ENCODE measurements at places on chromosomes 13 and 19. TPM values are rescaled to one million over a fixed set of nuclear protein-coding genes. Genes with fewer than 3 reads are reported as not detected.

DNA sequence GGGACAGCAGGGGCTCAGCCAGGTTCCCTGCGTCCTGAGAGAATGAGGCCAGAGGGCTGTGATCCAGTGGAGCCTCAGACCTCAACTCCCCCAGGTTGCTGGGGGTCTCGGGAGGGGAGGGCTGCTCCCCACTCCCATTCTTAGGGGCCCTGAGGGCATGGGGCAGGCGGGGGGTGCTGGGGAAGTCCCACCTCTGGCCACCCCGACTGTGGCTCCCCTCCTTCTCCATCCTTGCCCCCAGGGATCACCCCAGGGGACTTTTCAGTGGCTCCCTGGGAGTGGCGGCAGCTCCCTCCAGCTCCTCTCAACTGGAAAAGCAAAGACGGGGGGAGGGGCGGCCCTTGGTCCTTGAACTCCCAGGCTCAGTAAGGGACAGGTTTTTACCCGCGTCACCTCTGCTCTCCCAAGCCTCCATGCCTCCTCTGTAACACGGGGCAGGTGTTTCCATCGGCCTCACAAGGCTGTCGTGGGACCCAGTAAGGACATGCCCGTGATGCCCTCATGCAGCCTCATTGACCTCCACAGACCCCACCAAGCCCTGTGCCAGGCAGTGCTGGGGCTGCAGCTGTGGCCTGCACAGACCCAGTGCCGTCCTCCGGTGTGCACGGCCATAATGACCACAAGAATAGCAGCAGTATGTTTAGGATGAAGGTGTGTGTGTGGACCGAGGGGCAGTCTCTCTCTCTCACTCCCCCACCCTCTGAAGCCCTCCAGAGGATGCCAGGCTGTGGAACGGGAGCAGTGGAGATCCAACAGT lies 11.6 kb upstream of the TOMM40 start:
- DNase-seq = no peak

The SHISA7 gene
- total RNA-seq = not detected

The MBD3L3 gene
- not detected for total RNA-seq

DNA sequence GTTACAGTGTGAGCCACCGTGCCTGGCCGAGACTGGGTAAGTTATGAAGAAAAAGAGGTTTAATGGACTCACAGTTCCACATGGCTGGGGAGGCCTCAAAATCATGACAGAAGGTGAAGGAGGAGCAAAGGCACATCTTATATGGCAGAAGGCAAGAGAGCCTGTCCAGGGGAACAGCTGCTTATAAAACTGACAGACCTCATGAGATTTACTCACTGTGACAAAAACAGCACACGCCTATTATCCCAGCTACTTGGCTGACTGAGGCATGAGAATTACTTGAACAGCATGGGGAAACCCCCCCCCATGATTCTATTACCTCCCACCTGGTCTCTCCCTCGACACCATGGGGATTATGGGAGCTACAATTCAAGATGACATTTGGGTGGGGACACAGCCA lies 23.4 kb upstream of the ZNF561 start:
- no peak for DNase-seq

DNA sequence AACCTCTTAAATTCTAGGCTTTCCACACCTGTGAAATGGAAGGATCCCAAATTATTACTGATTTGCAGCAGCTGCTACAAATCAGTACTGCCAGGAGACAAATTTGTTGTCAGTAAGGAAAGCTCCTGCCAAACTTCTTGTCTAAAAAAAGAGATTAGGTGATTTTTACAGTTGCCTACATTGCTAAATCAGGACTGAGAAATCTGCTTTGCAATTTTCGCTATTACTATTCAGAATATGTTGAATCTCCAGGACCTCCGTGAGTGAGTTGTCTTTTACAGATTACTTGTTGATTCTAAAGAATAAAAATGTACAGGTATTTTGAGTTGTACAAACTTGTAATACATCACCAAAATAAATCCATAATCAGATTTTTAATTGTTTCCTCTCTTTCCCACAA lies 1815.9 kb downstream of the PCDH9 start:
- no peak for DNase-seq

GRCh38 chr19:55525289-55526101 lies 11.4 kb downstream of the SBK2 start:
- no peak for DNase-seq

GRCh38 chr19:15991602-15992001 lies 42.8 kb downstream of the OR10H4 start:
- no peak for DNase-seq

- DNase-seq = no peak
These were observed 17.6 kb upstream of the POSTN start for GRCh38 chr13:37616131-37616530.

DNA sequence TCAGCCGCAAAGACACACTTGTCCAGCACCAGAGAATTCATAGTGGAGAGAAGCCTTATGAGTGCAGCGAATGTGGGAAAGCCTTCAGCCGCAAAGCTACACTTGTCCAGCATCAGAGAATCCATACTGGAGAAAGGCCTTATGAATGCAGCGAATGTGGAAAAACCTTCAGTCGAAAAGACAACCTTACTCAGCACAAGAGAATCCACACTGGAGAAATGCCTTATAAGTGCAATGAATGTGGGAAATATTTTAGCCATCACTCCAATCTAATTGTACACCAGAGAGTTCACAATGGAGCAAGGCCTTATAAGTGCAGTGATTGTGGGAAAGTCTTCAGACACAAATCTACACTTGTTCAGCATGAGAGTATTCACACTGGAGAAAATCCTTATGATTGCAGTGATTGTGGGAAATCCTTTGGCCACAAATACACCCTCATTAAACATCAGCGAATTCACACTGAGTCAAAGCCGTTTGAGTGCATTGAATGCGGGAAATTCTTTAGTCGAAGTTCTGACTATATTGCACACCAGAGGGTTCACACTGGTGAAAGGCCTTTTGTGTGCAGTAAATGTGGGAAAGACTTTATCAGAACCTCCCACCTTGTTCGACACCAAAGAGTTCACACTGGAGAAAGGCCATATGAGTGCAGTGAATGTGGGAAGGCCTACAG lies 6.8 kb downstream of the ZNF134 start:
- DNase-seq = no peak

The KIR3DL1 gene
- not detected for total RNA-seq

The NDUFA13 gene
- 1,029 TPM for total RNA-seq

DNA sequence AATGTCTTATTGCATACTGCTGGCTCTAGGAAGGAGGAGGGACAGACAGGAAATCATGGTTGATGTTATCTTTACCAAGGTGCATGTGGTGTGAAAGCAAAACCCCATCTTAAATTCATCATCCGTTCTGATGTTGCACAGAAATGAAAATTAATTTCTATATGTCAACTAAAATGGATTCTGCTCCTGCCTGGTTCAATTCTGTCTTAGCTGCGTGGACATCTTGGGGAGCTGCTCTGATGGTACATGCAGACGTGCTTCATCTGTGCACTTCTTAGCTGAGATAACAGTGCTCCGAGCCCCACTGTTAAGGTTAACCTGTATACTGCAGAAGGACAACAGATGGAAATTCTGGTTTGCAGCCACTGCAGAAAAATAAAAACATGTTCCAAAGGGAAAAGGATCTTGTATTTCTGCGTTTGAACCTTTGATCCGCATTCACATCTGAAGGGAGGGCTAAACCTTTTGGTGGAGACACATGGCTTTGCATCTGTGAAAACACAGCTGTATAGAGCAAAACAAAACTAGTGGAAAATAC lies 155.6 kb downstream of the TM9SF2 start:
- DNase-seq = no peak

DNA sequence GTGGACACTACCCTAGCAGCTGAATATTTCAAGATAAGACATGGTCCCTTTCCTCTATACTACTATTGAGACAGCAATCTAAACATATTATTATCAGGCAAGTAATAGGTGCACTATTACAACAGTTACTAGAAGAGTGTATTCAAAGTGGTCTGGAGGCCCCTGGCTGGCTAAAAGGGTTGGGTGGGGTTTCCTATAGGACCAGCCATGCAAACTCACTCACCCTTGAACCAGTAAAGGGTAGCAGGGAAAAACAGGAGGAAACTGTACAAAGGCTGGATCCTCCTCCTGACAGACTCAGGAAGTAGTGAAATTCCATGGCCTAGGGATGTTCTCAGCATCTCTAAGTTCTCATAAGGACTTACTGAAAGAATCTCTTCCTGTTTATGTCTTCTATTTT lies 7.7 kb downstream of the SMAD9 start:
- no peak for DNase-seq

DNA sequence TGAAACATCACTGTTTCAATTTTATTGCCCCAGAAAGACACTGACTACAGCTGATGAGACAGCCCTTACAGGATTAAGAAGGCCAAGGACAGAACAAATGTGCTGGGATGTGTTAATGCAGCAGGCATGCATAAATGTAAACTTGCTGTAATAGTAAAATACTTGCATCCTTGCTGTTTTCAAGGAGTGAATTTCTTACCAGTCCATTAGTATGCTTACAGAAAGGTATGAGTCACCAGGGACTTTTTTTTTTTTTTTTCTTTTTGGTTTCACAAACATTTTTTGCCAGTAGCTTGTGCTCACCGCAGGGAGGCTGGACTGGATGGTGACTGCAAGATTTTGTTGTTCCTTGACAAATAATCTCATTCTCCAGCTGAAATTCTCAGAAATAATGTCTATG lies 55.1 kb downstream of the GPR180 start:
- DNase-seq = no peak

DNA sequence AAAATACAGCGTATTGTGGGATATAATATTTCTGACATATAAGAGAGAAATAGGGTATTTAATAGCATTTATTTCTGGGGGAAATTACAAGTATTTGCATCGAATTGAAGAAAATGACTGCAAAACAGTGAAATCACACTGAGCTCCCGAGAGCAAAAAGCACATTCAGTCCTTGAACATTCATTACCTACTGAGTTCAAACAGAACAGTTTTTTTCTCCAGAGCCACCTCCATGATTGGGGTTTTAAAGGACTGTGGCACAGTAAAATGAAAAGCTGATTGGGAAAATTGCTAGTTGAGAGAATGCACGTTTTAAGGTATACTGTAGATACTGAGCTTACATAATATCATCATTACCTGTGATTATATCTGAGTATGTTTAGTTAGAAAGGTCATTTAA lies 58.0 kb upstream of the TRPC4 start:
- no peak for DNase-seq

DNA sequence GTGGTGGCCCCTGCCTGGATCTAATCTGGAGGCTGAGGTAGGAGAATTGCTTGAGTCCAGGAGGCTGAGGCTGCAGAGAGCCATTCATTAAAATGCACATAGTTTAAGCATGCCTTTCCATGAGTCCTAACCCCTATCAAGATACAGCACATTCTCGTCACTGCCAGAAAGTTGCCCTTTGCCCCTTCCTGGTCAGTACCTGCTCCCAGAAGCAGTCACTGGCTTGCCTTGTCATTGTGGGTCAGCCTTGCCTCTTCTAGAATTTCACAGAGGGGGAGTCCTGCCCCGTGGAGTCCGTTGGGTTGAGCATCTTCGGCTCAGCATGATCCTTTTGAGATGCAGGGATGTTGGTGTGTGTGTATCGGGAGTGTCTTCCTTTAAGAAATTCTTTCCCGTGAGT lies 10.8 kb downstream of the BICRA start:
- no peak for DNase-seq

The KLF16 gene
- total RNA-seq = 6.4 TPM

GRCh38 chr19:36246006-36246481 lies 31.1 kb downstream of the ZNF146 start:
- DNase-seq = no peak

The ZNF835 gene
- total RNA-seq = 4.9 TPM

DNA sequence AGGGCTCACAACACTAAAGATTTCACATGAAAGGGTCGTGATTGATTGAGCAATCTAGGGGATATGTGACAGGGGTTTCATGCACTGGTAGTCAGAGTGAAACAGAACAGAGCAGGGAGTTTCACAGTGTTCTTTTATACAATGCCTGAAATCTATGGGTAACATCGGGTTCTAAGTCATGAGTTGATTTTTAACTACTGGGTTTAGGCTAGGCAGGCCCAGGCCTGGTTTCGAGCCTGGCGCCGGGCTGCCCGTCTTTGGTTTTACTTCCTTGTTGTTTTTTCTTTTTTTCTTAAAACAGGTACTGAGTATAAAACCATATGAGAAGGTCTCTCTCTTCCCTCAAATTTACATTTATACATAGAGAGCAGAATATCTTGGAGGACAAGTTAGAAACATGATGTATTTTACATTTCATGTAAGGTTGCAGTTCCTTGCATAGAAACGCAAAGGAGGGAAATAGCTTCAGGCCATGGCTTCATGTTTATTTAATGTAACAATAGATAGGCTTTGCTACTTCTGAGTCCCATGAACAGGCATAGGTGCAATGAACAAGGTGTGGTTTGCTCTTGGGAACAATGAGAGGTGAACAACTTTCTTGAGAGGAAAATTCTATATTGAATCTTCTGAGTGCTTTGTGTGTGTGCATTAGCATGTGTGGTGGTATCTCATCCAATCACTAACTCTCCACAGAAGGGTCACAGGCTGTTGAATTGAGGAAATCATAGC lies 128.9 kb upstream of the RXFP2 start:
- DNase-seq = no peak

The PRSS57 gene
- total RNA-seq = not detected

DNA sequence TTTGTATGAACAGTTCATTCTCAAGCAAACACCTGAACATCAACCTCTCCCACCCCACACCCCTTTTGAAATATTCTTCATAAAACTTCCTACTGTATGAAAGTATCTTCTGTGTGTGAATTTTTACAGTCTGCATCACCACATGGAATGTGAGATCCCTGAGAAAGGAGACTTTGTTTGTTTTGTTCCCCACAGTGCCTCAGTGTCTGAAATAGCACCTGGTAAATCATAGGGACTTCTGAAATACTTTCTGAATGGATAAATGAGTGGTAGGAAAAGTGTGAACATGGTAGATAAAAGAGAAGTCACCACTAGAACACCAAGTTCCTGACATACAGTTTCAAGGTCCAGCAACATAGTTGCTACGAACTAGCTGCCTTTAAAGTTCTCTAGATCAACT lies 1071.2 kb downstream of the EFNB2 start:
- DNase-seq = no peak

The HAUS8 gene
- total RNA-seq = 3.5 TPM

The C19orf38 gene
- total RNA-seq = 0.47 TPM

- no peak for DNase-seq
These were observed 38.4 kb downstream of the ZDHHC20 start for GRCh38 chr13:21420706-21421105.

DNA sequence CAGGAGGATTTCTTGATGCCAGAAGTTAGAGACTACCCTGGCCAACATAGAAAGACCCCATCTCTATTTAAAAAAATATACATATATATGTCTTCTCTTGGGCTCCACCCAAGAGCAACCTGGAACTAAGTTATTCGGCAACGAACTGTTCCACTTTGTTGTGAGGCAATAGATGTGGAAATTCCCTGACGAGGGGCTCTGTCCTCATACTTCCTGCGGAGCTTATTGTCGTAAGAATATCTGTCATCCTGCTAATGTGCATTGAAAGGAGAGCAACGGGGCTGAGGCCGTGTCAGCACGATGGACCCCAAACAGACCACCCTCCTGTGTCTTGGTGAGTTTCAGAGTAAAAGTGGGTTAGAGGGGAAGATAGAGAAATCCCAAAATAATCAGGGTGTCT lies at the start of gene FCAR:
TSS of gene FCAR (plus strand) at position 246 of the 400 bp plus-strand sequence. CDS start at position 301, 55 bp downstream.
- DNase-seq = no peak

The ACER1 gene
- not detected for total RNA-seq
